ENCODE measurements at places on chromosomes 4 and X. TPM values are rescaled to one million over a fixed set of nuclear protein-coding genes. Genes with fewer than 3 reads are reported as not detected.

DNA sequence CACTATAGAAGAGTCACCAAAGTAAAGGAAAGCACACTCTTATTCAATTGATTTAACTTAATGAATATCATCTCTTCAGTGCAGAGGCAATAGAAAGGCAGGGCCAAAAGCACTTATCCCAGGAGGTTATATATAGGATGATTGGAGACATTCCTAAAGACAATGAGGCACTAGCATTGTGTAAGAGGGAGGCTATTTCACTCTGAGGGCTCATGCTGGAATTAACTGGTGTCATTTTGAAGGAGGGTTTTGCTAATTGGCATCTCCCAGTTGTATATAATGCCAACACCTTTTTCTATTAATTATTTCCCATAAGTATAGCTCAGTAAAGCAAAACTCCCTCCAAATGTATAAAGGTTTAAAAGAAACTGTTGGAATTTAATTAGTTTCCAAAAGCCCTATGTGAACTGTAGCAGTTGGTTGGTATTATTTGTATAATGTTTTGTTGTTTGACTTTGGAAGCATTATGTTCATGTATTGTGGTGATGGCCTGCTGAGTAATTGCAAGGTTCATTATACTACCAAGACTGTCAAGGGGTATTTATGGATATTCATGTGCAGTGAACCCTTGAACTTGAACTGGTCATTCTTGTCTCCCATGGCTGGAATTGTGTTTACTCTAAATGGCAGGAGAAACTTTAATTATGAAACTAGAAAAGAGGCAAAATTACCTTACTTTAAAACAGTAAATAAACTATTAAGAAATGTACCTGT, 270.3 kb downstream of the BMPR1B start:
- no peak for DNase-seq

DNA sequence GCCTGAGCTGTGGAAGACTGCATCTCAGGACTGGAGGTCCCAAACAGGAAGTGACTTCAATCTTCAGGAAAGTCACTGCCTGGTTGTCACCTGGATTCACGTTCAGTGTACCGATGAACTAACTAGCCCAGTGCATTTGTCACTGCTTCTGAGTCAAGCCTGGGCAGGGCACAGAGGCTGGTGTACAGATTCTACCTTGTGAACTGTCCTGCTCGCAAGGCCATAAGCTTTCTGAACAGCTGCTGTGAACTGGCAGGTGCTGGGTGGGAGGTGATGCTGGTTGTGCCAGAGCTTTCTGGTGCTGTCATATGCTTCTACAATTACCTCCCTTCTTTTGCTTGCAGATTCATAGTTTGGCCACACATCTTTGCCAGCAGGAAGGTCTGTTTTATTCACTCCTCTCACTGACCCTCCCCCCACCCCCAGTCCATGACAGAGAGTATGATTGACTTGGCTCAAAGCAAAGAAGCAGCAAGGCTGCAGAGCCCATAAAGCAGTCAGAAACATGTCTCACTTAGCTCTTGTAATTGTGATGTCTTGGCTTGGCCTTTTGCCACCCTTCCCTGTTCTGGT, 40.5 kb downstream of the ZCCHC12 start:
- DNase-seq: no peak

DNA sequence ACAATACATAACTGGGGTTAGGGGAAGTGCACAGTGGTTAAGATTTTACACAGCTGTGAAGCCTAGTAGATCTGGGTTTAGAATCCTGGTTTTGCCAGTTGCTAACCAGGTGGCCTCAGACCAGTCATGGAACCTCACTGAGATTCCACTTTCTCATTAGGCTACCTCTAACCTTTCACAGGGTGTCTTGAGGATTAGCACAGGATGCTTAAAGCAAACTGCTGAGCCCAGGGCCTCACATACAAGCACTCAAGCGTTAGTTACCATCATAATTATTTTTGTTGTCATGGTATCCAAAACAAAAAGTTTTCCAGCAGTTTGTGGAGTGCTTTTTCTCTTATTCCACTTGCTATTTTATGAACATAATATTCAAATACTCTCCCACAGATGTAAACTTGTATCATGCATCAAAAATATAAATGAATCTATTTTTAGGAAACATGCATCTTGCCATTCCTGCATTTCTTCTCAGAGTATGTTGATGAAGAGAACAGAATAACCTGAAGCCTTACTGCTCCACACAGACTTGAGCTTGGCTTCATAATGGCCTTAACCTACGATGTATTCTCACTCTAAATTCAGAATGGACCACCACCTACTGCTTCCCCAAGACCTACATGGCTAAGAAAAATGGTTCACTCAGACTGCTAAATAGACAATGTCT, 12.6 kb downstream of the AP1S2 start:
- DNase-seq: no peak

- no peak for DNase-seq
Observed at GRCh38 chrX:18654875-18655836, 16.8 kb downstream of the RS1 start.

GRCh38 chr4:107468812-107469211, 251.2 kb downstream of the PAPSS1 start:
- DNase-seq: no peak

- DNase-seq: no peak
Observed at GRCh38 chrX:18896680-18897544, 87.0 kb downstream of the PHKA2 start.

GRCh38 chr4:48296365-48296764, 26.7 kb upstream of the TEC start:
- no peak for DNase-seq

GRCh38 chrX:38805432-38806389, 4.5 kb downstream of the MID1IP1 start:
- no peak for DNase-seq

- no peak for DNase-seq
Observed at GRCh38 chrX:5979338-5979737, 249.3 kb downstream of the NLGN4X start.

DNA sequence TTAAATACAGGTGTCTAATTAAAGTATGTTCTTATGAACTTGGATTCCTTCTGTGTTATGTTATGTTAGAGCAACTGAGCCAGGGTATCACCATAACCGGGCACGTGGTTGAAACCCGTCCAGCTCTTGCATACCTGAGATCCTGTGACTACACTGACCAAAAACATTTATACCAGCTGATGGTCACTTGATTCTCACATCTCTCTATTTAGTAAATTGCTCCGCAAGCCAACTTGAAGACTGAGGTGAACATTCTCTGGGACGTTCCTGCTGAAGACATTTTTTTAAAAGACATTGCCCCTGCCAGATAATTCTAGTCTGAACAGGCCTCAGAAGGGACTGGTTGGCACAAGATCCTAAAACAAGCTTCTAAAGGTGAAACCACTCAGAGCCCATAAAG, 550.0 kb upstream of the DIPK2B start:
- no peak for DNase-seq

- DNase-seq: no peak
Observed at GRCh38 chrX:49878128-49878833, 1.0 kb upstream of the USP27X start.

- DNase-seq: peak; percentile 53
Observed at GRCh38 chr4:176902710-176903323, 110.1 kb upstream of the VEGFC start.

DNA sequence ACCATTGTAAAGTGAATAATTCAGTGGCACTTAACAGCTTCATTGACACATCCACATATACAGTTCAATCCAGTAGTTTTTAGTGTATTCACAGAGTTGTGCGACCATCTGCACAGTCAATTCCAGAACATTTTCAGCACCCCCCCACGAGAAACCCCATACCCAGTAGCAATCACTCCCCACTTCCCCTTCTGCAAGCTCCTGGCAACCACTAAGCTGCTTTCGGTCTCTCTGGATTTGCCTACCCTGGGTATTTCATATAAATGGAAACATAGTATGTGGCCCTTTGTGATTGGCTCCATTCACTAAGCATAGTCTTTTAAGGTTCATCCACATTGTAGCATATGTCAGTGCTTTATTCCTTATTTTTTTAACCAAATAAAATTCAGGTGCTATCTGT, 10.0 kb downstream of the MSL3 start:
- no peak for DNase-seq

- no peak for DNase-seq
Observed at GRCh38 chrX:32116047-32116446, 1044.2 kb upstream of the FTHL17 start.

DNA sequence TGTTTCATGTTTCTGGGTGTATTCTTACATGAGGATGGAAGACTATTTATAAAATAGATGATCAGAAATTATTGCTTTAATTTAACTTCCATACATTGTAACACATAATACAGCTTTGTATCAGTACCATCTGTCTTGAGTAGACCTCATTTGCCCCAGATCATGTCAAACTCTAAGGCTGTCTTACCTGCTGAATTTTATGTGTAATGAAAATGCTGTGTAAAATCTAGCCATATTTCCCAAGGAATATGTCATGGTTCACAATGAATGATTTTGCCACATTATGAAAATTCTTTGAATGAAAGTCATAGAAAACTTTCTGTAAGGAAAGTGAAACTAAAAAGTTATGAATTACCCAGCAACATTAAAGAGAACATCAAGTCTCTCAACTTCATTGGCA, 7.4 kb downstream of the BDH2 start:
- no peak for DNase-seq

GRCh38 chr4:3434881-3435685, 6.7 kb upstream of the HGFAC start:
- no peak for DNase-seq

GRCh38 chrX:53421772-53422085, 725 bp downstream of the SMC1A start:
- DNase-seq: no peak

DNA sequence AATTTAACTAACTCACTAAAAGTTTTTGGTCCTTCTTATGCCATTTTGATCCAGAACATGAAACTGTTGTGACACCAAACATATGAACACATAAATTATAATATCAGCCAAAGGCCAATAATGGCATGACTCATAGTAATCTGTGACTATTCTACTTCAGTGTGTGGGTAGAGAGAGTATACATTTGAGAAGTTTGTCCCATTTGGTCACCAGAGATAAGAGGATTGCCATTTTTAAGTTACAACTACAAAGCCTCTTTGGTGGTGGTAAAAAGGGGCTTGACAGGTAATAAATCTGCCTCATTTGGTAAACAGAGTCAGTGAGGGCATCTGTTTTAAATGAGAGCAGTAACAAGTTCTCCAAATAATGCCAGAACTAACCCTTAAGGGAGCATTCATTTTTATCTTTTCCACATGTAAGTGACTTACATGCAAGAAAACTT, 117.9 kb downstream of the TBC1D19 start:
- no peak for DNase-seq

DNA sequence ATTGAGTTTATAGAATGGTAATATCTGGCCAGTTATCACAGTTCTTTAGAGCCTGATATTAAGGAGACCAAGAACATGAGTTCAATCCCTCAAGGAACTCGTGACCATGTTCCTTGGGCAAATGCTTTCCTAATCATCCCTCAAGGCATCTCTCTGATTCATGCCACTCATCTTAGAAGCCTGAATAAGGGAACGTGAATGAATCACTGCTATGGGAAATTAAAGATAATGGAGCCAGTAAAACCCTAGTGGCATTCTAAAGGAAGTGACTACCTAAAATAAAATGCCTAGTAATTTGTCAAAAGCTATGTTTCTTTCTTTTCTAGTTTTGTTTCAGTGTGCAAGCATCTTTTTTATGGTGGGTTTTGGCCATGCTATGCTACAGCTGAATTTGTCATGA, 1161.3 kb downstream of the C4orf33 start:
- no peak for DNase-seq

DNA sequence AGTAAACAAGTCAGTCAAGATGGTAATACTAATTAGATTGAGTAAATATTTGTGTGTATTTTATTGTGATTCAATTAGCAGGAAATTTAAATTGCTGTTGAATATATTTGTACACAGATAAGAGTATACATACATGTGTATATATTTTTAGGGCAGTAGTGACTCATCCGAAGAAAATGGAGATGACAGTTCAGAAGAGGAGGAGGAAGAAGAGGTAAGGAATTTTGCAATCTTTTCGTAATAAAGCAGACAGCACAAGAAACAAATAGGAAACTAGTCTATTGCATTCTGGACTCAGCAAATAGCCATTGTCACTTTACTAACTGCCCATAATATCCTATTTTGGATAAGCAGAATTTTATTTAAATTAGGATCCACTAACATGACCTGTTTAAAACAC, 6.6 kb downstream of the IBSP start:
- DNase-seq: no peak

- no peak for DNase-seq
Observed at GRCh38 chr4:145732001-145732815, 52.3 kb downstream of the C4orf51 start.

GRCh38 chr4:145553375-145553774, 65.8 kb upstream of the MMAA start:
- no peak for DNase-seq

GRCh38 chrX:101450085-101450484, 35.2 kb upstream of the ARMCX4 start:
- DNase-seq: no peak

GRCh38 chr4:36283912-36284465, 2.6 kb downstream of the DTHD1 start:
- DNase-seq: no peak

DNA sequence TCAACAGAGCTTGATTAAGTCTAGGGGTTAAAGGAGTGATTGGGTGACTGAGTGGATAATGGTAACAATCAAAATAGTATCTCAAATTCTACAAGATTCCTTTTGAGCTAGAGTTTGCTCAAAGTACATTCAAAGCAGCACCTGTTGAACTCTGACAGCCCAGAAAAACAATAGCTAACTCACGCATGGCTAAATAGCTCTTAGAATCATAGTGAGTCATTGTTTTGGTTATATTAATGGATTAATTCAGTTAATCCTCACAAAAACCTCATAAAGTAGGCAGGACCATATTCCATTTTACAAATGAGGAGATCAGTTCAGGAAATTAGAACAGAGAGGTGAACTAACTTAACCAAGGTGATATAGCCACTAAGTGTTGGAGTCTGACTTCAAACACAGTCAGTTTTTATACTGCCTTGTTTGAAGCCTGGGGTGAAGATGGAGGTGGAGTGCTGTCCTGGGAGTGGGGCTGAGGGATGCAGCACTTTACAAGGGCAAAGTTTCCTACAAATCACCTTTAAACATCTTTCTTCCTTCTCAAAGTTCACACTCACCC, 35.9 kb upstream of the PPM1K start:
- DNase-seq: no peak

FAM184B gene
- total RNA-seq: not detected

CACNA1F gene
- total RNA-seq: 0.05 TPM

CPE gene
- total RNA-seq: not detected

CRLF2 gene
- 5.3 TPM for total RNA-seq

ERCC6L gene
- 8.0 TPM for total RNA-seq

RHOXF2 gene
- total RNA-seq: not detected

RNF212 gene
- total RNA-seq: not detected

YIPF6 gene
- total RNA-seq: 10.4 TPM

RNF150 gene
- total RNA-seq: 0.03 TPM

PCDH18 gene
- 1.4 TPM for total RNA-seq

ARR3 gene
- total RNA-seq: not detected

SMARCA1 gene
- total RNA-seq: 0.31 TPM

BEX2 gene
- total RNA-seq: 0.56 TPM

MAGEC1 gene
- 0.05 TPM for total RNA-seq

SSX4B gene
- not detected for total RNA-seq

MAGEE2 gene
- not detected for total RNA-seq

GJB1 gene
- not detected for total RNA-seq

NMU gene
- 0.40 TPM for total RNA-seq

CT45A3 gene
- not detected for total RNA-seq
